A549 treated with CORT108297 at 1 μM for 4 hours (cell line): ENCODE measurements at places on chromosomes 12 and 14. TPM values are rescaled to one million over a fixed set of nuclear protein-coding genes. Genes with fewer than 3 reads are reported as not detected.

The RPS6KL1 gene
- total RNA-seq, result 0.22 to 0.65 TPM (median 0.47 TPM) in 5 replicates

The IGF1 gene
- not detected in 5 replicates for total RNA-seq

The PSMA6 gene
- 248 to 289 TPM (median 256 TPM) in 5 replicates for total RNA-seq

The SLC25A47 gene
- total RNA-seq, result not detected in 5 replicates

The GLT8D2 gene
- total RNA-seq, result 0.25 to 0.35 TPM (median 0.28 TPM) in 5 replicates

The PPFIBP1 gene
- 18.1 to 31.7 TPM (median 28.2 TPM) in 5 replicates for total RNA-seq

The CLEC6A gene
- total RNA-seq, result not detected in 5 replicates
